Left renal pelvis (tissue), 4 donors: ENCODE measurements at places on chromosomes 6 and 20. TPM values are rescaled to one million over a fixed set of nuclear protein-coding genes. Genes with fewer than 3 reads are reported as not detected.

GRCh38 chr6:56497240-56497639 lies 145.4 kb downstream of the DST start:
- no peak for DNase-seq

The DLK2 gene
- 1.6 TPM for polyA plus RNA-seq

DNA sequence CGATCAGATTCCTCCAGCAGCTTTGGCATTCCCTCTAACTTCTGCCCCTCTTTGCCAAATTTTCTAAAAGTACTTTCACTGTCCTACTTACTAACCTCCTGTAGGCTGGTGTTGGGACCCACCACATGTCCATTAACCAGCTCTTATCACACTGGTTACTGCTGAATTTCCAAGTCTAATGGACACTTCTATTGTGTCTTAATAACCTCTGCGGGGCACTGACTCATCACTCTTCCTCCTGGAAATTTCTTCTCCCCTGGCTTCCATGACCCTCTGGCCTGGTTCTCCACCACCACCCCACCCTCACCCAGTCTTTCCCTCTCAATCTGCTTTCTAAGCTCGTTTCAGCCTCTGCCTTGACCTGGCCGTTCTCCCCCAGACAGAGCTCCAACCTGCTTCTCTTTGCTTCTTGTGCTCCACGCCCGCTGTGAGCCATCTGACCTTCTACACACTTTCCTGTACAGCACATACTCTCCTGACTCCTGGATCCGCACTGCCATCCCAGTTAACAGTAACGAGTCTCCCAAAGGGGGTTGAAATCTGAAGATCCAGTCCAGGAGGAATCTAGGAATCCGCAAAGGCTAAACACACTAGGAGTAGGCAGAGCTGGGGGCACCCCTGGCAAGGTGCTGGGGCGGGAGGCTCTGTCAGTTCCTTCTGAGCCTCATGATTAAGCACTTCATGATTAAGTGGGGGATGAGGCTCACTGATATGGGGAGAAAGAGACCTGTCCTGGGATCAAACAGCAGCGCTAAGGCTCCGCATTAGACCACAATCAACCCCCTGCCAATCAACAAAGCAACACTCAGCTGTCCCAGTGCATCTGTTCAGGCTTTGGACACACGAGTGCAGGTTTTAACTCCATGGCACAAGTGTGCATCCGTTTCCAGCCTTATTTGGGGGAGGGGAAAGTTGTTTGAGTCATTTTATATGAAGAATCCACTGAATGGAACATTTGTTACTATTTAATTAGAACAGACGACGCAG lies 146.3 kb downstream of the LY86 start:
- no peak for DNase-seq

- peak; percentile 38 for DNase-seq
These were observed 4.2 kb downstream of the KCNK17 start for GRCh38 chr6:39309942-39310531.

DNA sequence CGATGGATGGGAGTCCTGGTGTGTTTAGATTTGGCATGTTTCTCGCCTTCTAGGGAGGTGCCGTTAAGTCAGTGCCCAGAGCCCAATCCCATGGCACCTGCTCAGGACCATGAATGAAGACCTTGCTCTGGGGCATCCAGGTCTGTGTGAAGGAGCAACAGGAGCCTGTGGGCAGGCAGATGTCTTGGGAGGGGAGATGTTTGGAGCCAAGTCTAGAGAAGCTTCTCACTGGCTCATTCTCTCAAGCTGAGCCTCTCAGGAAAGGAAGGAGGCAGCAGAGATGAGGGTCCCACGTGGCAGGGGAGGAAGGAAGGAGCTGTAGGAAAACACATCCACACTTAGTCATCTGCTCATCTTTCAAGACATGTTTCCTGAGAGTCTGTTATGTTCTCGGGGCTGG lies 9.5 kb upstream of the SIRPB1 start:
- DNase-seq = no peak

The TREM2 gene
- polyA plus RNA-seq = 1.4 TPM

- no peak for DNase-seq
These were observed 109.3 kb upstream of the FAM83B start for GRCh38 chr6:54737247-54737646.

The FGD2 gene
- polyA plus RNA-seq = 3.9 TPM

The SLC17A3 gene
- not detected for polyA plus RNA-seq

DNA sequence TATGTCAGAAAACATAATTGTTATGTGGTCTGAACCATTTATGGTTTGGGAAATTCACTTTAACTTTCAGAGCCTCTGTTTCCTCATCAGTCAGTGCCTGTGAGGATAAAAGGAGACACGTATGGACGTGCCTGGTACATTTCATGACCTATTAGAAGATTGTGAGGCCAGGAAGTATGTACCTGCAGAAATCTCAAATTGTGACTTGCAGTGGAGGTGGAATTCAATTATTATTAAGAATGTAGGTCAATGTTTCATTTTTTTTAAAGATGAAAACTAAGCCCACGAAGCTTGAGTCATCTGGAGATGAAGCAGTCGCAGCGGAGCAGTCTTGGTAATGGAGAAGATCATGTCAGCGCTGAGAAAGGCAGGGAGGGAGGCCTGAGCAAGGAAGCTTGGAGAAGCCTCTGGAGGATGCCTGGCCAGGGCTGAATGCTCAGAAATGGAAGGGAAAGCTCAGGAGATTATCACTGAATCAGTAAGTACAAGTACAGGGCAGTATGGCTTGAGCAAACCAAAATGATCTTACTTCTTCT lies 3.9 kb upstream of the DSE start:
- DNase-seq = no peak

The PSORS1C1 gene
- not detected for polyA plus RNA-seq

DNA sequence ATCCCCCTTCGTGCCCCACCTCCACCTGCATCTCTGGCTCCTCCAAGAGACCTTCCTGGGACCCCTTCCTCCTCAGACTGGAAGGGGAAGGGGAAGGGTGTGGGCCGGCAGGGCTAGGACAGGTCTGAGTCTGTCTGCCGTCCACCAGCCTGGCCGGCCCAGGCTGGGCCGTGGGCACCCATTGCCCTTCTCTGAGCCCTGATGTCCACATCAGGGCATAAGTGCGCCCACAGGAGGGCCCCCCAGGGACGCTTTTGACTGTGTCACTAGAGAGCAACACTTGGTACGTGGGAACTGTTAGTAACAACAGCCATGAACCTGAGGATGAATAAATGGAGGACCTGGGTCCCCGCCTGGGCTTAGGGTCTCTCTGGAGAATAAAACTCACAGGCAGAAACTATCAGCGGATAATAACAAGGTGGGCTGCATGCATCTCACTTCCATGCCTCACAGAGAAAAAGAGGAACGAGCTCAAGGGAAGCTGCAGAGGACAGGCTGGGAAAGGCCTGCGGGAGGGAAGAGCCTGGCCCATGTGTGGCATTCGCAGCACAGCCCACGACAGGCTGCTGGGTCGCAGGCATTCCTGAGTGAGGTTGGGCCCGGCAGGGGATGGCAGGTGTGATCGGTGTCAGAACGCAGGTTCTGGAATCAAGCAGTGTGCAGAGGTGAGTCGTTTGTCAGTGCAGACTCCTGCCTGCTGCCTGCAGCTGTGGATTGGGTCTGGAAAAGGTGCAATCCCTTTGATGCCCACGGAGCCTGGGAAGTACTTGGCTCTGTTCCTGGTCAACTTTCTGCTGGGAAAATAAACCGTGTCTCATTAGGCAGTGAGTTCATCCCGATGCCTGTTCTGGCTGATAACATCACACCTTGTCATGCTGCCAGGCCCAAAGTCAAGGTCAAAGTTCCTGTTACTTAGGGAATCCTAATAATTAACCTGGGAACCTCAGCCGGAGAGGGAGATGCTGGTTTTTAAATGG lies 60.9 kb downstream of the BCAS4 start:
- DNase-seq = no peak

DNA sequence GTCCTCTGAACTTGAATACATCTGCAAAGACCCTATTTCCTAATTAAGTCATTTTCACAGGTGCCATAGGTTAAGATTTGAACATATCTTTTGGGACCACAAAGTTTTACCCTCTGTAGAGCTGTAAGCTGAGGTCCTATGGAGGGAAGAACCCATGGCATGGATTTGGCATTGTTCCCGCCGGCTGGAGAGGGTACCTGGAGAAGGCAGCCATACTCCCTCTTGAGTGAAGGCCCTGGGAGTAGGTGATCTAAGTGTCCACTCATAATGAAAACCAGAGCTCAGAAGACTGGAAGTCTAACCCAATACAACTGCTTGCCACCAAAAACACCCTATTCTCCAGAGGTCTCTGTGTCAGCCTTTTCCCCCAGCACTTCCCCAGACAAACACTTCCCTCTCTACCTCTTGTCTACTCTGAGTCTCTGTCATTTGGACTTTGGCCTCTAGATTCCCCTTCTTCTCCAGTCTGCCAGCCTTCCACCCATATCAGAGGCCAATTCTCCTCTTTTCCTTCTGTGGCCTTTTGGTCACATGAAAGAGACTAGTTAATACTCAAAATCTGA lies 363.9 kb downstream of the MAFB start:
- no peak for DNase-seq

- no peak for DNase-seq
These were observed 120.3 kb upstream of the OGFRL1 start for GRCh38 chr6:71168233-71168765.

The SNHG17 gene
- 78.9 TPM for polyA plus RNA-seq

The GPSM3 gene
- polyA plus RNA-seq = 8.0 TPM

The CGA gene
- 2.6 TPM for polyA plus RNA-seq

GRCh38 chr20:52991830-52992229 lies 19.7 kb downstream of the TSHZ2 start:
- no peak for DNase-seq

DNA sequence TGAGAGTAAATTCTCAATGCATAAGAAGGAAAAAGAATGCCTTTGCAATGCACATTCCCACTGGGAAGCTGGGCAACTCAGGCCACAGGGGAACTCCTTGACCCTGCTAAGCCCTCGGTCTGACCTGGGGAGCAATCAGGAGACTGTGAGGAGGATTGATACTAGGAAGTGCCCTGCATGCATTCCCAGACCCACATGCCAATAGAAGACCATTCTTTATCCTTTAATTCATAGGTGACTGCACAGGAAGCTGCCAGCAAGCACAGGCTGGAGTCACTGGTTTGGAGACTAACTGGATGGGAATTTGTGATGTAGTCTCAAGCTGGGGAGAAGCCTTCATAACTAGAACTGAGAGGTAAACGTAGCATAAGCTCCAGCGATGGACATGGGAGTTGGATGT lies 1012.7 kb downstream of the EYS start:
- no peak for DNase-seq

GRCh38 chr6:84524636-84525035 lies 239.8 kb downstream of the TBX18 start:
- no peak for DNase-seq

The LAMA2 gene
- polyA plus RNA-seq = 25.7 TPM

DNA sequence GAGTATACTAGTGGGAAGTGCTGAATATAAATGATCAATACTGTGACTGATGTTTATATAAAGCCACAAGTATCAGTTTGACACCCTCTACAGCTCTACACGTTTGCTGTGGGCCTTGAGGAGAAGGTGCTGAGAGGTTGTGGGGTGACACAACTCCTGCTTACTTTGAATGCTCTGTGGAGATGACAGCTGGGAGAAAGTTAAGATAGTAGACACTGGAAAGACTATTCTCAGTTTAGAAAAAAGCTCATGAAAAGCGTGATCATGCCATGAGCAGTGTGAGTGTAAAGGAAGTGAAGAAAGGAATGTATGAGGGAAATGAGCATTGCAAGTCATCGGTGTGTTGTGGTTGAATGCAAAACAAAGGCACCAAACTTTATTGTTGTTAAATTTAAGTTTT lies 215.8 kb downstream of the UTRN start:
- no peak for DNase-seq

GRCh38 chr6:148857798-148858390 lies 111.1 kb downstream of the UST start:
- DNase-seq = no peak

DNA sequence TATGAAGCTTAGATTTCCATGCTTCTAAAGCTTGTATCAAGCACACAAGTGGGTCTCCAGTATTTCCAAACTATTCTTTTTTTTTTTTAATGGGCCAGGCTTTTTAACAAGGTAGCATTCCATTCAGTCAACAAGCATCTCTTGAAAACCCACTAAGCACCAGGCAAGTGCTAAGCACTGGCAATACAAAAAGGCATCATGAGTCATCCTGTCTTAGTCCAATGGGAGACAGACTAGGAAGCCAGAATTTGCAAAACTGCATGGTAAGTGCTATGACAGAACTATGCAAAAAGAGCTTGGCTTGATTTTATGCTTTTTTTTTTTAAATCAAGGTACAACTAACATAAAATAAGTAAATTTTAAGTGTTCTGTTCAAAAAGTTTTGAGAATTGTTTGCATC lies 109.3 kb upstream of the DST start:
- no peak for DNase-seq

- DNase-seq = no peak
These were observed 56.8 kb downstream of the PRDM1 start for GRCh38 chr6:106142876-106143431.
